MCF 10A (cell line): ENCODE measurements at places on chromosomes 11 and 22. TPM values are rescaled to one million over a fixed set of nuclear protein-coding genes. Genes with fewer than 3 reads are reported as not detected.

Gene MYBPC3
- total RNA-seq: not detected in 2 replicates

Gene RBMXL2
- not detected in 2 replicates for total RNA-seq

- H3K27ac ChIP-seq: no peak overlapping the region
- H3K36me3 ChIP-seq: no peaks in the 10 kb centered on the region
- no peak for DNase-seq
- no peak overlapping the region for H3K4me3 ChIP-seq
- no peaks in the 10 kb centered on the region for H3K4me1 ChIP-seq
These were observed 32.3 kb upstream of the HMGXB4 start for GRCh38 chr22:35225010-35225409.

- no peaks in the 10 kb centered on the region for H3K4me1 ChIP-seq
- no peaks in the 10 kb centered on the region for H3K36me3 ChIP-seq
These were observed 537.4 kb upstream of the B3GAT1 start for GRCh38 chr11:134949121-134950090.

GRCh38 chr22:19508024-19508776 is 16.0 kb downstream of the CLDN5 start:
- no peak overlapping the region for H3K4me3 ChIP-seq
- DNase-seq: no peak
- H3K36me3 ChIP-seq: peaks cover 7% of the 10 kb centered on the region
- H3K27me3 ChIP-seq: no peaks in the 10 kb centered on the region
- no peak overlapping the region for H3K27ac ChIP-seq
- no peaks in the 10 kb centered on the region for H3K4me1 ChIP-seq

DNA sequence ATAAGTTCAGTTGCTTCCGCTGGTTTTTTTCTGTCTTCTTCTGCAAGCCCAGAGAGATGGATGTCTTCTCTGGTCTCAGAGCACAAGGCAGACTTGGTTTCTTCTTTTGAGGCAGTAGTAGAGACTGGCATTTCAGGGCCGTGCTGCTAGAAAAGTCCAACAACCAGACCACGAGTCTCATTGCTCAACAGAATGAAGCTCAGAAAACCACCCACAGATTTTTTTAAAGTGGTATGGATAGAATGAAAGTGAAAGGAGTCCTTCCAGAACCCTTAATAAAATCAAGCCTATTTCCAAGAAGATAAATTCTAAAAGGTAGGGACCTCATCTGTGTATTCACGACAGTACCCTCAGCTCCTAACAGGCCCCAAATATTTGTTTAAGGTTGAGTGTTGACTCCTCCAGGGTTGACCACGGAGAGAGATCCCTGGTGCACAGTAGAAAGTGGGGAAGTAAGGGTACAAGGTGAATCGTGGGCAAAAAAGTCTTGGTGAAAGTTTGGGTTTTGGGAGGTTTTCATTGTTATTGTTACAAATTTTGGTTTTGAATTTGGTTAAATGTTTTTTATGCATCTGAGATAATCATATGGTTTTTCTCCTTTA is 43.6 kb upstream of the DDX6 start:
- H3K27me3 ChIP-seq: no peaks in the 10 kb centered on the region
- no peak for DNase-seq
- peaks cover 9% of the 10 kb centered on the region for H3K36me3 ChIP-seq
- H3K4me1 ChIP-seq: peaks cover 7% of the 10 kb centered on the region

GRCh38 chr11:29534836-29535235 is 482.0 kb downstream of the KCNA4 start:
- peaks cover 6% of the 10 kb centered on the region for H3K4me1 ChIP-seq
- H3K27ac ChIP-seq: no peak overlapping the region
- no peaks in the 10 kb centered on the region for H3K27me3 ChIP-seq
- H3K4me3 ChIP-seq: no peak overlapping the region
- no peaks in the 10 kb centered on the region for H3K36me3 ChIP-seq

GRCh38 chr22:30017375-30018223 is 62.7 kb upstream of the HORMAD2 start:
- H3K36me3 ChIP-seq: peaks cover 73% of the 10 kb centered on the region
- DNase-seq: no peak
- H3K4me3 ChIP-seq: no peak overlapping the region
- no peaks in the 10 kb centered on the region for H3K27me3 ChIP-seq
- H3K4me1 ChIP-seq: peaks cover 6% of the 10 kb centered on the region
